ENCODE measurements at places on chromosomes 2 and 18. TPM values are rescaled to one million over a fixed set of nuclear protein-coding genes. Genes with fewer than 3 reads are reported as not detected.
A peak's percentile ranks its signal among the peaks of the same experiment; 100 is the strongest.

DNA sequence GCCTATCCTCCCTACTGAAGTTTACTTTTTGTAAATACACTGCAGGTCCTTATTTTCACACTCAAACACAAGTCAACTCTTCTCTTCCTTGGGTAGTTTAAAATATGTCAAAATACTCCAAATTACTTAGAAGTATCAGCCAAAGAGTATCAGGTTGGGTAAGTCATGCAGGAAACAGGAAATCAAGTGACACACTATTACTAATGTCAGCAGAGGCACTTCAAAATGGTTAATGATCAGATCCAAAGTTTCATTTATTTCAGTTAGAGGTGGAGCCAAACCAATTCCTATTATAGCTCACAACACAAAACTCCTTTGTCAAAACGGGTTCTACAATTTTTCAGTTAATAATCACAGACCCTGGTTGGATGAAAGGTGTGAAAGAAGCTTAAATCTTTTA, 54.2 kb downstream of the DLGAP1 start:
- DNase-seq: no peak
- no peaks in the 10 kb centered on the region for H3K36me3 ChIP-seq
- H3K27ac ChIP-seq: no peak overlapping the region
- no peak overlapping the region for H3K4me3 ChIP-seq
- no peaks in the 10 kb centered on the region for H3K27me3 ChIP-seq

DNA sequence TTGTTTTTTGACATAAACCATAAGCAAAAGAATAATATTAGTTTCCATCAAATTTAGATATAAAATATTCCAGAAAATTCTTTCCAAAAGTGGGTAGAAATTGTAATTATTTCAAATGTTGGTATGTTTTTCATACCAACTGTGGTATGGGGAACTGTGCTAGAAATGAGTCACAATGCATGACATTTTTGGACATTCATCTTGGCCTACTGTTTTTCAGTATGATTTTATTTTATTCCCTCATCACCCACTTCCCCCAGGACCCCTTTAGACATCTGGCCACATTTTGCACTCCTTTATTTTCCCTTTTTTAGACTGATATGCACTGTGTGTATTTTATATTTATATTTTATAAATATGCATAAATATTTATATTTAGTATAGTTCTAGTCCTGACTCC, 97.1 kb downstream of the DPP4 start:
- H3K4me1 ChIP-seq: no peaks in the 10 kb centered on the region
- no peak overlapping the region for H3K27ac ChIP-seq
- H3K27me3 ChIP-seq: no peaks in the 10 kb centered on the region
- no peaks in the 10 kb centered on the region for H3K36me3 ChIP-seq
- no peak for DNase-seq

DNA sequence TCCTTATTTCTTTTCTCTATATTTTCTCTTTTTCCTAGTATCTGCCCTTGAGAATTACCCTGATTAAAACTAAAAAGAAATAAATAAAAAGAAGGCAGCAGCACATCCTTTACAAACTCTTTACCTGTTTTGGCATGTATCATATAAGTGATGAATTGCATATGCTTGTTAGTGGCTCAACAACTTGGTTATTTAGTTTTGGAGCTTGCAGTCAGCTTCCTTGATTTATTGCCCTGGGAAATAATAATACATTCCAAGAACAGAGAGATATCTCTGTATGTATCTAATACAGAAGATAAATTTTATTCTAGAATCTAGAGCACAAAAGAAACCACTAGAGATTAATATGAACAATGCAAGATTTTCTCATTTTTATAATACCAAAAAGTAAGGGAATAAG, 139.8 kb upstream of the ZC3H15 start:
- peak overlapping the region; percentile 56 for H3K27ac ChIP-seq
- DNase-seq: no peak
- H3K4me1 ChIP-seq: peaks cover 56% of the 10 kb centered on the region
- no peaks in the 10 kb centered on the region for H3K27me3 ChIP-seq
- no peak overlapping the region for H3K4me3 ChIP-seq
- H3K36me3 ChIP-seq: no peaks in the 10 kb centered on the region

GRCh38 chr2:157991932-157992331, 109.7 kb upstream of the UPP2 start:
- no peak for DNase-seq
- H3K27ac ChIP-seq: no peak overlapping the region
- no peaks in the 10 kb centered on the region for H3K36me3 ChIP-seq
- no peak overlapping the region for H3K4me3 ChIP-seq

GRCh38 chr2:228268301-228268700, 86.8 kb upstream of the SPHKAP start:
- H3K27me3 ChIP-seq: no peaks in the 10 kb centered on the region
- no peak overlapping the region for H3K27ac ChIP-seq
- H3K4me3 ChIP-seq: no peak overlapping the region
- no peaks in the 10 kb centered on the region for H3K4me1 ChIP-seq

Gene SCN7A
- total RNA-seq: 5.4 TPM

GRCh38 chr2:200814917-200815316, 3.2 kb downstream of the BZW1 start:
- DNase-seq: no peak
- no peak overlapping the region for H3K4me3 ChIP-seq
- H3K36me3 ChIP-seq: peaks cover 9% of the 10 kb centered on the region
- peaks cover 46% of the 10 kb centered on the region for H3K4me1 ChIP-seq
- peak overlapping the region; percentile 66 for H3K27ac ChIP-seq
- H3K27me3 ChIP-seq: no peaks in the 10 kb centered on the region

- H3K4me3 ChIP-seq: no peak overlapping the region
- no peaks in the 10 kb centered on the region for H3K4me1 ChIP-seq
- no peaks in the 10 kb centered on the region for H3K36me3 ChIP-seq
- H3K27me3 ChIP-seq: no peaks in the 10 kb centered on the region
- H3K27ac ChIP-seq: no peak overlapping the region
- DNase-seq: no peak
Observed at GRCh38 chr2:240353944-240354343, 81.5 kb upstream of the GPC1 start.

DNA sequence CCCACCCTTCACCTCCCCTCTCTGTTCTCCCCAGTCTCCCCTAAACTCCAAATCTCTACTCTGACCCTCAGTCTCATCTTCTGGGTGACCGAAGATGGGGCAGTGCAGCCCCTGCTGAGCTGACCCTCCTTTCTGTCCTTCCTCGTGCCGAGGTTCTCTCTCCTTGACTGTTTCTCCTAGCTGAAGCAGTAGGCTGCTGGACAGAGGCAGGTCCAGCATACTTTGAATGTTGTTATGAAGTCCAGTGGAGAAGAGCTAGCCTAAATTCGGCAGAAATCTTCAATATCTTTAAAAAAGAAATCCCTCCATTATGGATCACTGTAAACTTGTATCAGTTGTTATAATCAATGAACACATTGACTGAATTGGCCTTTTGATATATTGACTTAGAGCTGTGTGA, 63.2 kb downstream of the RRM2 start:
- DNase-seq: no peak
- no peaks in the 10 kb centered on the region for H3K4me1 ChIP-seq
- no peaks in the 10 kb centered on the region for H3K27me3 ChIP-seq
- no peak overlapping the region for H3K27ac ChIP-seq
- no peak overlapping the region for H3K4me3 ChIP-seq

Gene IGFBP5
- 899 TPM for total RNA-seq
